ENCODE measurements at places on chromosomes 5 and 9. TPM values are rescaled to one million over a fixed set of nuclear protein-coding genes. Genes with fewer than 3 reads are reported as not detected.

The PCDHA9 gene
- not detected for total RNA-seq

The TSLP gene
- not detected for total RNA-seq

The CLIC3 gene
- total RNA-seq: 0.46 TPM

The FST gene
- 0.90 TPM for total RNA-seq

The THBS4 gene
- total RNA-seq: 1.2 TPM
